ENCODE measurements at places on chromosomes 12 and 14.

DNA sequence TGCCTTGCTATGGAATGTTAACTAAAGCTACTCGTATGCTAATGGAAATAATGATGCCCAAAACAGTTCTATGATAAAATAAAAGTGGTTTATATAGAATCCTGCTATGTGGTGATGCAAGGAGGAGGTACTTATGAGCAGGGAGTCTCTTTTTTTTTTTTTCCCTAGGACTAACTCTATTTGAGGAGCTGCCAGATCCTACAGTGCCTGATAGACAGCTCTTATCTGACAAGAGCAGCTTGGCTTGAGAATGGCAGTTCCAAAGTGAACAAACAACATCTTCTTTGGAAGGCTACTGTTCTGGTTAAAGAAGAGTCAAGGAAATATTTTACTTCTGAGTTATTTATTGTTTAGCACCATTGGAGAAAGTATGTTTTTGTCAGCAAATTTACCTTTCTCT is 10.2 kb upstream of the ACSM4 start:
- DNase-seq = no peak

DNA sequence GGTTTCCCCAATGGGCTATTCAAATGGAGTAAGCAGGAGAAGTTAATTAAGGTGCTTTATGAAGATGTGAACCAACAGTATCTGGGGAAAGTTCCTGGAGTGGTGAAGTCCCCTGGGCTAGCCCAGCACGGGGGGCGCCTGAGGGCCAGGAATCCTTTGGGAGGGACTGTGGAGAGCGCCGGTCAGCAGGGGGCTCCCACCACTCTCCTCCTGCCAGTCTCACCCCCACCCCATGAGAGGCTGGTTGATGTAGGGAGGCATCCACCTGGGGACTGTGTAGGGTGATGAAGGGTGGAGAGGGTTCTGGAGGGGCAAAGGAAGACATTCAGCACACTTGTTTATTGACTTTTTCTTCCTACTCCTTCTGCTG is 4.4 kb downstream of the CEBPE start:
- no peak for DNase-seq

- no peak for DNase-seq
These were observed 3.5 kb downstream of the CPNE6 start for GRCh38 chr14:24074625-24075484.

- no peak for DNase-seq
These were observed 23.8 kb downstream of the SLC16A7 start for GRCh38 chr12:59619461-59620240.

DNA sequence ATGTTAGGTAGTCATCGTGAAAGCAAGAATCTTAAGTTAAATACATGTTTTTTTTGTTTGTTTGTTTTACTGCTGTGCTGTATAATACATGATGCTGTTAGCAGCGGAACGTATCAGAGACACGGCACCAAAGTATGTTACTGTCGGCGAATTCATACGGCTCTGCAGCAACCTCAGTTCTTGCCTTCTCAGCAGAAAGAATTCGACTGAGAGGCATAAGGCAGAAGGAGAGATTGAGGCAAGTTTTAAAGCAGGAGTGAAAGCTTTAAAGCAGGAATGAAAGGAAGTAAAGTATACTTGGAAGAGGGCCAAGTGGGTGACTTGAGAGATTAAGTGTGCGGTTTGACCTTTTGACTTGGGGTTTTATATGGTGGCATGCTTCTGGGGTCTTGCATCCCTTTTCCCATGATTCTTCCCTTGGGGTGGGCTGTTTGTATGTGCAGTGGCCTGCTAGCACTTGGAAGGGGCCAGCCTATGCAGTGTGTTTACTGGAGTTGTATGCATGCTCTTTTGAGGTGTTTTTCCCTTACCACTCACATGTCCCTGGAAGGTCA is 23.7 kb downstream of the LEMD3 start:
- no peak for DNase-seq

DNA sequence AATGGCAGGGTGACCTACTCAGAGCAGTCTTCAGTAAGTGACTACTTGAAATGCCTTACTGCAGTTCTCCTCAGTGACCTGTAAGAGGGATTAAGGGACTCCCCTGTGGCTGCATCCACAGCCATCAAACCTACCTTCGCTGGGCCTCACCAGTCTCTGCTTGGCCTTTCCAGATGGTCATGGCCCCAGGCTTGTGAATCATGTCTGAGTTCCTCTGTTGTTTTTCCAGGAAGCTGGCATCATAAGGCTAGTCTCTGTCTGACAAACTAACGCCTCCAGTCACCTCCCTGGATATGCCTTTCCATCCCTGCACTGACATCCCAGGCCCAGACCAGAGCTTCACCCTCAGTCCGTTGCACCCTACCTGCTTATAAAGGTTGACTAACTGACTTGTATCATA is 14.0 kb downstream of the RNASE2 start:
- DNase-seq = no peak

DNA sequence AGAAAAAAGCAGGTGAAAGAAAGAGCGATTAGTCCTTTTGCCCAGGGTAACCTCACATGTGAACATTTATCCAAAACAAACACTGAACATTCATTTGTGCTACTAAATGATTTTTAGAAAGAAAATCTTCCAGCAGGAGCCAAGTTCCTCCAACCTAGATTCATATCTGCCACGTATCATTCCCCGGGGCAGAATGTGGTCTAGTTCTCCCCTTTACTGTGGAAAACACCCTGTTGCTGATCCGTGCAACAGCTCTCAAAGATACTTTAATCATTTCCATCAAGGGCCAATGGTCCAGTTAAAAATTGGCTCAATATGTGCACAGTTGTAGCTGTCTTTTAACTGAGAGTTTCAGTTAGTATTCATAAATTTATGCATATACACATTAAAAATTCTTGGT is 479.1 kb downstream of the ATP23 start:
- DNase-seq = no peak

DNA sequence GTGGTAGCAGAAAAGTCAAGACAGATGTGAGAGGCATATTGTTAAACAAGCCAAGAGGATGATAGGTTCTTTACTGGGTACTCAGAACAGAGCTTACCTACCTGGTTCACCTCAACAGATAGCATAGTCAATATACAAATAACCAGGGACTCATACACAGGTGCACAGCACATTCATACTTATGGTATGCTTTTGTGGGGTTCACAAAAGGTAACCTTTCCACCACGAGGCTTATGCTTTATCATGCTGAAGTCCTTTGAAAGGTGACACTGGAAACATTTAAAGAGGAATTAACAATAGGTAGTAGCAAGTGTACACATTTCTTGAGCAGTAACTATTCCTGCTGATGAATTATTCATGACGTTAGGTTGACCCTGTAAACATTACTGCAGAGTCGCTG is 42.2 kb upstream of the MBIP start:
- no peak for DNase-seq

- DNase-seq = no peak
These were observed 147.1 kb upstream of the PLEKHA5 start for GRCh38 chr12:18982226-18982949.

DNA sequence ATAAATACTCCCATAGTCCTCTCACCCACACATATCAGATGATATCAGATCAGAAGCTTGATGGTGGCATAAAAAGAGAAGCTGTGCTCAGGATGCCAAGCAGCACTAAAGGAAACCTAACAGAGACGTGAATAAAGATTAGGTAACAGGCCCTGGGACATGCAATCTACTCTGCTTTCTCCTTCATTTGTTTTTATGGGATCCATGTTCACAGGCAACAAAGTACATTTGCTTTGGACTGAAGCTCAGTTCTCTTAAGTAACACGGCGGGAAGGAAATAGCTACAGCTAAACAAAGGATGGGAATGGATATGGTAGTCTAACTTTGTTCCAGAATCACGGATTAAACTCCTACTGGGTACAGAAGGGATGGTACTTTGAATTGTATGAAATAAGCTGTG is 119.5 kb downstream of the TTC7B start:
- DNase-seq = no peak

DNA sequence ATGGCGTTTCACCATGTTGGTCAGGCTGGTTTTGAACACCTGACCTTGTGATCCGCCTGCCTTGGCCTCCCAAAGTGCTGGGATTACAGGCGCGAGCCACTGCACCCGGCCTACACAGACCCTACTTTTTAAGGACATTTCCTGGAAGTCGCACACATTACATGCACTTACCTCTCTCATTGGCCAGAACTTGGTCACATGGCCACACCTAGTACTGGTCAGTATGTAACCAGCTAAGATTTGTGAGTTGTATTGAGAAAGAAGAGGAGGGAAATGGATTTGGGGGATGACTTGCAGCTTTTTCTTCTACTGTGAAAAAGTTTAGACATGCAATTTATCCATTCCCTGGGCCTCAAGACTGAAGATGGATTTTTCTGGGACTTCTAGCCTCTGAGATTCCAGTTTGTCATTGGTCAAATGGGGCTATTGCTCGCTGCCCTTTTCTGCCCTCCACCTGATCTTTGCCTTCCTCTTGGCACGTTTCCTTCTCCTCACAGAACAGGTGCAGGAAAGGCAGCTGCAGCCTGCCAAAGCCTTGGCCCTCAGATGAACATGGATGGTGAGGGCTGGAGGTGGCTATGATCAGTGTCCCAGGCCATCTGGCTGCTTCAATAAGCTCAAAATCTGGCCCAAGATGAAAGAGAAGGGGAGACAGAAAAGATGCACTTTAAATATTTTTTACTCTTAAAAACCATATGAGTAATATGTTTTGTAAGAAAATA is 7.1 kb upstream of the ZDHHC22 start:
- no peak for DNase-seq

DNA sequence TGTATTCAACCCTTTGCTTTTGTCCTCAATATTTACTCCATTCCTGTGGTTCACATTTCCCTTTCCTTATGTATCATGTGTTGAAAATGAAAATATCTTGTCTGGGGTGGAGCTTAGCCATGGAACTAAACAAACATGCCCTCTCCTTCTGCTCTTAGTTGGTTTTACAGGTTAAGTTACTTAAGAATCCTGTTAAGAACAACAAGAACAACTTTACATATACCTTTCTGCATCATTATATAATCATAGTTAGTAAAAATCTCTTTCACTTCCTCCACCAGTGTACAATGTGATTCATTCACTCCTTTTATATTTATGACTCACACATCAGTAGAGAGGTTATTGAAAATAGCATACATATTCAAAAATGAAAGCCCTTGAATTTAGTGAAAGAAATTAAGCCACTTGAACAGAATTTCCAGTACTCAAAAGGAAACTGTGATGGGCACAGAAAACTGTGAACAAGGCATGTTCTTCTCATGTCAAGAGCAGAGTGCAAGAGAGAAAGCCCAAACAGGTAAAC is 307.7 kb downstream of the CCDC91 start:
- DNase-seq = no peak

DNA sequence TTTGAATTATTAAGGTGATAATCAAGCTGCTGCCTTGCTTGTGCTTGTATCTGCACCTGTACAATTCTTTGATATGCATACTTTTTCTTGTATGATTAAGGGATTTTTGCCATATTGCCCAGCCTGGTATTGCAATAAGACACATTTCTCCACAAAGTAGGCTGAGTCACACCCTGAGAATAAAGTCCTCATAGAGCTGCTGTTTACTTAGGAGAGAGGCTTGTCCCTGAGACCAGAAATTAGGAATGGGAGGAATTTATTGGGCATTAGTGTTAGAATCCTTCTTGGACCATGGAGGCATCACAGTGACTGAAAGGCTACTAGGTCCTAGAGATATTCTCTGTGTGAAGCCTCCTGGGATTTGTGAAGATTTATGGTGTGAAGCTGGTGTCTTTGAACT is 506.8 kb upstream of the FBXO33 start:
- DNase-seq = no peak

DNA sequence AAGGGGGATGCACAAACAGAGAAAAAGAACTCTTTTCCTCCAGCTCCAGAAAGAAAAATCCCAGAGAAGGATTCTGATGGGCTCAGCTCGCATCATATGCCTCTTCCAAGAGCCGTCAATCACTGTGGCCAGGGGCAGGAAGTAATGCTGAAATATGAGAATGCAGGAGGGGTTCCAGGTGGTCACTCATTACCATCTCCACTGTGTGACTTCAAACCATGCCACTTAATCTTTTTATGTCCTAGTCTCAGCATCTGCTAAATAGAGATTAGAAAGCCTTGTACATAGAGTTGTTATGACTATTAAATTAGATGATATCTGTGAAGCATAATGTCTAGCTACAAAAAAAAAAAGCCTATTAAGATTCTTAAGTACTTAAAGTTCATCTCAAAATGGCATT is 65.6 kb upstream of the FICD start:
- no peak for DNase-seq

- no peak for DNase-seq
These were observed 477.0 kb downstream of the DPF3 start for GRCh38 chr14:72416892-72417291.

DNA sequence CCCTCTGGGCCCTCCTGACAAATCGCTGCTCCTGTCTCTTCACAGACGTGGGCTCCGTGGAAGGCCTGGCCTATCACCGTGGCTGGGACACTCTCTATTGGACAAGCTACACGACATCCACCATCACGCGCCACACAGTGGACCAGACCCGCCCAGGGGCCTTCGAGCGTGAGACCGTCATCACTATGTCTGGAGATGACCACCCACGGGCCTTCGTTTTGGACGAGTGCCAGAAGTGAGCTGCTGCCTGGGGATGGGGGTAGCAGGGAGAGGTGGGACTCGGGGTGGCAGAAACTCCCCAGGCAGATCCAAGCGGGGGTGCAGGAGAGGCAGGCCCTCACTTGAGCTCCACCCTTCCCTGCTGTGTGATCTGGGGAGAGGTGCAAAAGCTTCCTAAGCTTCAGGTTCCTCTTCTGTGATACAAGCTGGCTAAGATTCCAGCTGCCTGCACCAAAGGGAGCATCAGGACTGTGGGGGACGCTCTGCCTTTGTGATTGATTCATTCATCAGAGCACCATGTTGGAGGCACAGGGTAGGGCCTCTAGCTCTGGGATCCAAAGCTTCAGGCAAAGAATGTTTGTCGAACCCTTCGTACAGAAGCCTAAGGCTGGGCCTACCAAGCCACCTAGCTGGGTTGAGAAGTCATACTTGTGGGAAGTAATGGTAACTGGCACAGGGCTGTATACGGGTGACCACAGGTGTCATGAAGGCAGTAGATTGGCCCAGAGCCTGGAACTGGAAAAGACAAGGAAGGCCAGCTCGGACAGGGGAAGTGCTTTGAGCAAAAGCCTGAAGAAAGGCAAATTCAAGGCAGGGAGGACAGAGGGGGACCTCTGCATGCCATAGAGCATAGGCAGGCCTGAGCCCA is 29.1 kb upstream of the NXPH4 start:
- DNase-seq = peak; percentile 49

- DNase-seq = no peak
These were observed 16.4 kb downstream of the TRMT61A start for GRCh38 chr14:103545219-103545914.

GRCh38 chr14:38186216-38186615 is 21.5 kb upstream of the SSTR1 start:
- DNase-seq = no peak
